Left renal pelvis (tissue), 4 donors: ENCODE measurements at places on chromosomes 2 and 18. TPM values are rescaled to one million over a fixed set of nuclear protein-coding genes. Genes with fewer than 3 reads are reported as not detected.
A peak's percentile ranks its signal among the peaks of the same experiment; 100 is the strongest.

GRCh38 chr2:96758987-96759386 lies 1.7 kb upstream of the CNNM4 start:
- DNase-seq, result no peak

- no peak for DNase-seq
These were observed 389.3 kb downstream of the IRS1 start for GRCh38 chr2:226410247-226410835.

DNA sequence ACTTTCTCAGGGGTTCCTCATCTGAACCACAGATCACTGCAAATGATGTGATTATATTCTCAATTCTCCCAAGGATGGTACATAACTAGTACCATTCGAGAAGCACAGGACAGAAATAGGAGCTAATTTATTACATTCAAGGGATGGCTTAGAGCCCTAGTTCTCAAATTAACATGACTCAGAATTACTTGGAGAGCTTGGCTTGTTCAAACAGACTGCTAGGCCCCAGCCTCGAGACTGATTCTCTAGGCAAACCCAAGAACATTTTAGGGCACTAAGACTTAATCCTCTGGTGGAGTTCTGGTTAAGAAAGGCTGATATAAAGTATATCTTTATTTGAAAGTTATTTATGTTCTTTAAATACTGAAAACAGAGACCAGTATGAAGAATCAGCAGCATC lies 35.8 kb downstream of the HIBCH start:
- DNase-seq, result no peak

DNA sequence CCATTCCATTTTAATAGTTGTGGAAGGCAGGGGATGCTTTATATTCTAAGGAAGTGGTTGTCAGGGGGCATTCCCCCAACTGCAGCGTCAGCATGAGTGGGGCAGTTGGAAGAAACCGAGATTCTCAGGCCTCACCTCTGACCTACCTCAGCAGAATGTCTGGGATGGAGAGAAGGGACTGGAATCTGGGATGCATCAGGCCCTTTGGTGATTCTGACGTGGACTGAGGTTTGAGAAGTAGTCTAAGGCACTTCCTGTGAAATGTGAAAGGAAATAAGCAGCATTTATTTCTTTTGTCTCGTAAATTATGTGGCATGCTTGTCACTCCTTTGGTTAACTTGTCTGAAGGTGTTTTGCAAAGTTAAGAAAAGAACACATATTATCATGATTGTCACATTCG lies 540.7 kb upstream of the NETO1 start:
- DNase-seq, result no peak

DNA sequence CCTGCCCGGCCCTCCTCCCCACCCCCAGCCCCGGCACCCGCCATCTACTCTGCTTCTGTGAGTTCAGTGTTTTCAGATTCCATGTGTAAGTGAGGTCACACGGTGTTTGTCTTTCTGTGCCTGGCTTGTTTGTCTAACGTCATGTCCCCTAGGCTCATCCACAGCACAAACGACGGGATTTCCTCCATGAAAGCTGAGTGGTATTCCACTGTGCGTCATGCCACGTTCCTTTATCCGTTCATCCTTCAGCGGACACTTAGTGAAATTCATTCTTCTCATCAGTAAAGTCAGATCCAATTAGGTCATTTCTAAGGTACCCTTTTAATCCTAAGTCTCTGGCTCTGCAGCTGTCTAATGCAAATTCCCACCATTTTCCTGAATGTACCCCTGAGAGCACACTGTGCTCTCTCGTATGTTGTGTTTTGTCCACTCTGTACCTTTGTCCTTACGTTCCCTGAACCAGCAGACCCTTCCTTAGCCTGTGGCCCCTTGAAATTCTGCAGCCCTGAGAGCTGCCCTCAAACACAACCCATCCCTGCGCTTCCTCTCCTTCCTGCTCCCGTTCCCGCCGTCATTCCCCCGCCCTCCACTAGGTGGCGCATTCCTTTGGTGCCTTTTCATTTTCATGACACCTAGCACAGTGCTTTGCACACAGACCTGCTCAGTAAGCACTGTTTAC lies 44.1 kb downstream of the TRAPPC12 start:
- no peak for DNase-seq

DNA sequence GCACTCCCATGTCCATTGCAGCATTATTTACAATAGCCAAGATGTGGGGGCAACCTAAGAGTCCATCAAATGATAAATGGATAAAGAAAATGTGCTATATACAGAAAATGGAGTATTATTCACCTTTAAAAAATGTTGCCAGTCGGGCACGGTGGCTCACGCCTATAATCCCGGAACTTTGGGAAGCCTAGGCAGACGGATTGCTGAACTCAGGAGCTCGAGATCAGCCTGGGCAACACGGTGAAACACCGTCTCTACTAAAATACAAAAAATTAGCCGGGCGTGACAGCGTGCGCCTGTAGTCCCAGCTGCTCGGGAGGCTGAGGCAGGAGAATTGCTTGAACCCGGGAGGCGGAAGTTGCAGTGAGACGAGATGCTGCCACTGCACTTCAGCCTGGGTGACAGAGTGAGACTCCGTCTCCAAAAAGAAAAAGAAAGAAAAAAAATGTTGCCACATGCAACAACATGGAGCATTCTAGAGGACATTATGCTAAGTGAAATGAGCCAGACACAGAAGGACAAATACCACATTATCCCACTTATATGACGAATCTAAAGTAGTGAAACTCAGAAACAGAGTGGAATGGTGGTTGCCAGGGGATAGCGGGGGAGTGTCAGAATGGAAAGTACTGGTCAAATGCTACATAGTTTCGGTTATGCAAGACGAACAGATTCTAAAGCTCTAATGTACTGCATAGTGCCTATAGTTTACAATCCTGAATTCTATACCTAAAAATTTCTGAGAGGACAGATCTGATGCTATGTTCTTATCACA lies 1385.6 kb upstream of the TMEFF2 start:
- DNase-seq, result no peak

GRCh38 chr2:160207804-160208654 lies 8.0 kb upstream of the ITGB6 start:
- DNase-seq, result no peak

DNA sequence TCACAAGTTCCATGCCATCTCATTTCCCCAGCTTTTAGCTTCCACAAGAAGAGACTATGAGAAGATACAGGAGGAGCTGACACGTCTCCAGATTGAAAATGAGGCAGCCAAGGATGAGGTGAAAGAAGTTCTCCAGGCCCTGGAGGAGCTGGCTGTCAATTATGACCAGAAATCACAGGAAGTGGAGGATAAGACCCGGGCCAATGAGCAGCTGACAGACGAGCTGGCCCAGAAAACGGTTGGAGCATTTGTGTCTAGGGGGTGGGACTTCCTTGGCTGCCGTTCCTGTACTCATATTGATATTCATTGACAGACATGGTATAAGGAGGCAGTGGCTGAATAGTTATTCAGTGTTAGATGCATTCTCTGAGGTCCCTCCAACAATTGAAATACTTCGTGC lies 57.2 kb upstream of the LYPD6B start:
- no peak for DNase-seq

- no peak for DNase-seq
These were observed 53.7 kb upstream of the TWSG1 start for GRCh38 chr18:9280849-9281248.

DNA sequence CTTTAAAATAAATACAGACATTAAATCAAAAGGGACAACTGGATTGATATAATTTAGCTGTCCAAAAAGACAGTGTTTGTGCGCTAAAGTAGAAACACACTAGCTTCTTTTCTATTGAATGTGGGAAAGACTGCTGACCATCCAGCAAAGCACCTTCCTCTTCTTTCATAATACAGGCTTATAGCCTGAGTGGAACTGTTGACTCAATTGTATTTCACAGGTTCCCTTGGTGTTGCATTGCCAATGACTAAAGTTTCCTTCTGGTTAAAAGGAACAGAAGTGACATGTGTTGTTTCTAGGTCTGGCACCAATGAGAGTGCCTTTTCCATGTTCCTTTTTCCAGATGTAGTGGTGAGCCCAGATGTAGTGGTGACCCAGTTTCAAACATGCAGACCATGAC lies 412.3 kb downstream of the RNF144A start:
- DNase-seq, result no peak

DNA sequence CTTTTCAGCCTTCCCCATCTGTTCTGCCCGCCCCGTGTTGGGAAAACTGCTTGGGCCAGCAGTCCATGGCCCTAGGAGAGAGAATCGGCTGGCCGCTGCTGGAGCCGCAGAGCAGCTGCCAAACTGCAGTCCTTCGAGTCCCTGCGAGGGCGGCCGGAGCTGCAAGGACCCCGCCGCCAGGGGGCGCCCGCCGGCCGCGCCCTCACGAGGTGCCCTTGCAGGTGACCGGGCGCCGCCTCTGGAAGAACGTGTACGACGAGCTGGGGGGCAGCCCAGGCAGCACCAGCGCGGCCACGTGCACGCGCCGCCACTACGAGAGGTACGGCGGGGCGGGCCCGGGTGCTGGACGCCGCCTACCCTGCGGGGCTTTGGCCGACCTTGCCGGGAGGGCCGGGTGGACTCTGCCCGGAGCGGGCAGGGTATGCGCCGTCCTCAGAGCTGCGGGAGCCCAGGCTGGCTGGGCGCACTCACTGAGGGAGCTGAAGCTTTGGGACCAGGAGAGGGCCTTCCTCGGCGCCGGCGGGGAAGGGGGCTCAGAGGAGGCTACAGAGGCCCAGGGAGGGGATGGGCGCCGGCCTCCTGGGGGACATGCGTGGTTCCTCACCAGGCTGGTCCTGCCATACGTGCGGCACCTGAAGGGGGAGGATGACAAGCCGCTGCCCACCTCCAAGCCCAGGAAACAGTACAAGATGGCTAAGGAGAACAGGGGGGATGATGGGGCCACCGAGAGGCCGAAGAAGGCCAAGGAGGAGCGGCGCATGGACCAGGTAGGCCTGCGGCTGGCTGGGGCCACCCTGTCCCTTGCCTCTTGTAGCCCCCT lies 13.6 kb downstream of the ARID5A start:
- DNase-seq, result no peak

GRCh38 chr2:221392228-221392881 lies 179.7 kb downstream of the EPHA4 start:
- DNase-seq, result no peak

DNA sequence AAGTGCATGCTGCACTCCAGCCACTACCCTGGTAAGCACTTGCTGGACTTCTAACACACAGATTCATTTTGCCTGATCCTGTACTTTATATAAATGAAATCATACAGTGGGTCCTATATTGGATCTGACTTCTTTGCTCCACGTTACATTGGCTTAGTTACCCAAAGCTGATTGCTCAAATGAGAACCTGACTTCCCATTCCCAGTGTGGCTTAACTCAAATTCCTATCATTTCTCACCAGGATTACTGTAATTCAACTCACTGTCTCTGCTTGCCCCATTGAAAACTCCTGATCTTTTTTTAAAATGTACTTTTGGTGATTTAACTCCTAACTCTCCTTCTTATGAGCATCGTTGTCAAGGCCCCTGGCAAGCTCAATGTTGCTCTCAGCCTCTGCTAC lies 1.4 kb downstream of the RSAD2 start:
- no peak for DNase-seq

GRCh38 chr2:23541503-23542229 lies 156.7 kb downstream of the KLHL29 start:
- DNase-seq, result no peak

- no peak for DNase-seq
These were observed 68.1 kb downstream of the GNAL start for GRCh38 chr18:11757084-11757590.

DNA sequence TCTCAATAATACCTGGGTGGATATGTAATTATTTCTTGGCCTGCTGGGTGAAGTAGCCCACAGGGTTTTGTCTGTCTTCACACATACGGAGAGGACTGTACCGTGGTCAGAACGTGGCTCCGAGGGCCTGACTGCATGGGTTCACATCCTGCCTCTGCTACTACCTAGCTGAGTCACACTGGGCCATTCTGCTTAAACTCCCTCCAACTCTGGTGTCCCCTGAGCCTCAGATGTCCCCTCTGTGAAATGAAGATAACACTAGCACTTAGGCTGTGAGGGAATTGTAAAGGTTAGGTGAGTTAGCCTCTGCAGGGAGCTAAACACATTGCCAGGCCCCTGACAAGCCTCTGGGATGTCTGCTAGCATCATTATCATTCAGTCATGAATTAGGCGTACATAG lies 120.1 kb upstream of the NABP1 start:
- DNase-seq, result no peak

- peak; percentile 16 for DNase-seq
These were observed 273.5 kb downstream of the CDH20 start for GRCh38 chr18:61606759-61607158.

- no peak for DNase-seq
These were observed 24.3 kb downstream of the ASAP2 start for GRCh38 chr2:9230881-9231280.

DNA sequence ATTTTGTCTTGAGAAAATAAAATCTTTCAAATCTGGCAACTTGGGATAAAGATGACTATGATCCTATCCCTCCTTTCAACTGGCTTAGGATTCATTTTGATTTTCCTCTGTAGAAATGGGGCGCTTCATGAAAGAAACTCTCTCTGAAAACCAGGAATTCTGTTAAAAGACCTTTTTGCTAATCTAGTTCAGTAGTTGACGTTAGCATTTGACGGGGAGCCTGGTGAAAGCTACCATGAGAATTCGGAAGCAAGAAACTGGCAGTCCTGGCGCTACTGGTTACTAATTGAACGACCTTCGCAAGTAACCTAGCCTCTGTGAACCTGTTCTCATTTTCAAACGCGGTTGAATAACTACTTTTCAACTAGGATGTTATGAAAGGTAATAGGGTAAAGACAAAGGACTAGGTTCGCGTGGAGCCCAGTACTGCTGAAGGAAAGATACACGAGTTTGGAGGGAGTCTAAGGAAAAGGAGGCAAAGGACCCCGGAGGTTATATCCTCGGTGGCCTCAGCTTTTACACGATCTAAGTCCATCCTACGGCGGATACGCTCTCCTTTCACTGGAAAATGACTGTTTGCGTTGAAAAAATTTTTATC lies 604 bp upstream of the STK11IP start:
- no peak for DNase-seq

- no peak for DNase-seq
These were observed 126.9 kb downstream of the TDRD15 start for GRCh38 chr2:21250673-21251072.

- DNase-seq, result no peak
These were observed 25.3 kb upstream of the ANXA4 start for GRCh38 chr2:69716555-69717120.

- DNase-seq, result no peak
These were observed 212.7 kb upstream of the FSHR start for GRCh38 chr2:49367003-49367402.

GRCh38 chr2:134625311-134625710 lies 93.5 kb downstream of the TMEM163 start:
- DNase-seq, result no peak

- peak; percentile 57 for DNase-seq
These were observed 7.6 kb upstream of the MSTN start for GRCh38 chr2:190069936-190070696.

IL18RAP gene
- 0.70 TPM for polyA plus RNA-seq

DCDC2C gene
- polyA plus RNA-seq, result 0.72 TPM

MYO7B gene
- 20.8 TPM for polyA plus RNA-seq

RGPD3 gene
- polyA plus RNA-seq, result 0.23 TPM

PFN4 gene
- polyA plus RNA-seq, result 2.2 TPM

CD8A gene
- polyA plus RNA-seq, result 0.21 TPM

RFTN2 gene
- polyA plus RNA-seq, result 18.3 TPM

CCBE1 gene
- 36.2 TPM for polyA plus RNA-seq

HMSD gene
- polyA plus RNA-seq, result 1.8 TPM

TRIB2 gene
- polyA plus RNA-seq, result 221 TPM

RIT2 gene
- polyA plus RNA-seq, result not detected

PRSS56 gene
- not detected for polyA plus RNA-seq

CYP27A1 gene
- polyA plus RNA-seq, result 47.0 TPM

PRKAG3 gene
- not detected for polyA plus RNA-seq

CYP20A1 gene
- 21.0 TPM for polyA plus RNA-seq

EVA1A gene
- polyA plus RNA-seq, result 13.1 TPM

TBC1D8 gene
- 32.8 TPM for polyA plus RNA-seq
